Effector CD8-positive, alpha-beta T cell (primary cell): ENCODE measurements at places on chromosomes 5 and 9.

GRCh38 chr5:78720997-78721396 is 72.4 kb upstream of the LHFPL2 start:
- no peak for DNase-seq

DNA sequence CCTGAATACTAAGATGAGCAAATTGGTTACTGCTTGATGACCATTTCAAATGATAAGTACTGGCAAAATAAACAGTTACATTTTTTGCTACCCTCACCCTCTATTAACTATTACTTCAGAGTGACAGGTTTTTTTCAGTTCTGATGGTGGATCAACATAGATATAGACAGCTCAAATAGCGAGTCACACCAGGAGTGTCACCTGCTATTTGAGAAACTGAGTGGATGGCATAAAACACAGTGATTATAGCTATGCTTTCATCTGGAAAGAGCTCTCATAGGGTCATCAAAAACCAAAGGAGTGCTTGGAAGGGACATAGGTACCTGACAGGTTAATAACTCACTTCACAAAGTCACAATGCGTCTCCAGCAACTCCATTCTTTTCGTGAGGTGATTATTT is 244.5 kb upstream of the C9orf72 start:
- no peak for DNase-seq

DNA sequence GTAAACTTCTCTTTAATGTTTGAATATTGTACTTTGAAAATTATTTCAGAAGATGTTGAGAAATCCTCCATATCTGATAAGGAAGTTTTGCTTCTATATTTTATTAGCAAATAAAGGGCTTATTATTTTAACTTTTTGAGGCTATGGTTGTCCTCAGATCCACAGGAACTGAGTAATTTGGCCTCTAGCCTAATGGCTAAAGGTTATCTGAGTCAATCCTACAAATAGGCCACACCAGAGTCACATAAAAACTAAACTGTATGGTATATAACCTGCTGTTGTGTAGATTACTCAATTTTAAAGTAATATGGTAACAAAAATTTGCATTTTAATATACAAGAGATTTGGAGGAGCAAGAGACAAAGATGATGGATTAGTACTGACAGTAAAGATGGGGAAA is 549.2 kb upstream of the GRAMD2B start:
- no peak for DNase-seq

DNA sequence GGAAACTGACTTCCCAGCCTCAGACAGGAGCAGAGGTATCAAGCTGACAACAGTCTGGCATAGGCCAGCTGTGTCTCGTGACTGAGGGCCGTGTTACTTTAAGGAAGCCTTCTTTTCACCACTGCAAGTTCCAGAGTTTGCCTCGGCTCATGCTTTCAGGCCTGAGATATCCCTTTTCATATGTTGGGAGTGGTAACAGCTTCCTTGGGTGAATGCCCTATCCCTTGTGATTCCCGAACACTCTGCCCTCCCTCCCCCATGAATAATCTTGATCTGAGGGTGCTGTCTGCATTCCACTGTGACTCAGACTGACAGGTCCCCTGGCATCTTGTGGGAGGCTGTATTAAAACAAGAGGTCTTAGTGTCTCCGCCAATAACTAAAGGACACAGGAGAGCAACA is 49.7 kb upstream of the ARL15 start:
- DNase-seq = no peak

DNA sequence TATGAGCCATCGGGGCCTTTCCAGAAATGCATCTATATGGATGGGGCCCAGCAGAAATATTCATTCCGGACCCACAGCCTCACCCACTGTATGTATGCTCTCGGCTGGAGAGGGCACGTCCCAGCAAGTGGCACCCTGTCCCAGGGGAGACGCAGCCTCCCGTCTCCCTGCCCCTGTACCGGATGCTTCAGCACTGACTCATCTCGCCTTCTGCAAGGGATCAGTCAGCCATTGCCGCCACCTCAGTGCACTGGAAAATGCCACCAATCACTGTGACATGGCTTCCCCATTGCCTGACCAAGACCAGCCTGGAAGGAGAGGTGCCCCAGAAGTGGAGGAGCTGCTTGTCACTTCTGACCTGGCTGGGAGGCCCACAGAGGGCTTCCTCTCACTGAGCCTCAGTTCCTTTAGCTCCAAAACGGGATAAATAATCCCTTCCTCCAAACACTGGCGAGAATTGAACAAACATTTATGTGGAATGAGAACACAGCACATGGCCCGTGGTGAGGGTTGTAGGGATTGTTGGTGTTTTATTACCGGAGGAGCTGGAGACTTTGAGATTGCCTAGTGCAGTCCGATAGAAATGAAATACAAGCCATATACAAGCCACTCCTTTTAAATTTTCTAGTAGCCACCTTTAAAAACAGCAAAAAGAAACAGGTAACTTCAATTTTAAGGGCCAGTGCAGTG is 43.9 kb upstream of the ORM1 start:
- DNase-seq = no peak
